ENCODE measurements at places on chromosomes 11 and 22.

DNA sequence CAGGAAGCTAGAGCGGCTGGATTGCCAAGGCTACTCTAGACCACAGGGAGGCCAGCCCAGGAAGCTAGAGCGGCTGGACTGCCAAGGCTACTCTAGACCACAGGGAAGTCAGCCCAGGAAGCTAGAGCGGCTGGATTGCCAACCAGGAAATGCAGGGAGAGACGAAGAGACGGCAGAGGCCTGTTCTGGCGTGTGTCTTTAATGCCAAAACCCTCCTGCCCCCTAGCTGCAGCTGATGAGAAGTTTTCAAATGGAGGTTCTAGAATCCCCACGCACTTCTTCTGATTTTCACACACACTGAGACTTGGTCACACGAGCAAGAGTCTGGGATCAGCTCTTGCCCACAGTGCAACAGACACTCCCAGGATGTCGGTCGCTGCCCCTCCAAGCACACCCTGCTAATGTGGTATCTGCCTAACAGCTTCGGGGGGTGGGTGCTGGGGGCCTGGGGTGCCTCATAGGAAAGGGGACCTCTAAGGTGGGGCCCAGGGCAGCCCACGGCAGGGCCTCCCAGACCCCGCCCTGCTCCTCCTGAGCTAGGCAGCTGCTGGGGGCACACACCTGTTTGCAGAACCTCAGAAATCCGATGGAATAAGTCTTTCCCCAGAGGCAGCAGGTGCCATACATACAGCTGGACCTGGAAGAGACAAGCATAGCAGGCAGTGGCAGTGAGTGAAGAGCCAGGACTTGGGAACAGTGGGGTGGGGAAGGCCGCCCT, 28.5 kb downstream of the MAFF start:
- peak; percentile 54 for DNase-seq

DNA sequence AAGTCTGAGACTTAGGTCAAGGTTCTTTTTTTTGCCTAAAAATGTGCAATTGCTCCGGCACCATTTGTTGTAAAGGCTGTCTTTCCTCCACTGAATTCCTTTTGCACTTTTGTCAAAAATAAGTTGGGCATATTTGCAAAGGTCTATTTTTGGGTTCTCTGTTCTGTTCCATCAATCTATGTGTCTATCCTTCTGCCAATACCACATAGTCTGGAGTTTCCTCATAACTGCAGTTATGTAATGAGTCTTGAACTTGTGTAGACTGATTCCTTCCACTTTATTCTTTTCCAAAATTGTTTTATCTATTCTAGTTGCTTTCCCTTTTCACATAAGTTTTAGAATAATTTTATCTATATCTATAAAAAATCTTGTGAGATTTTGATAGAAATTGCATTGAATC, 6.7 kb downstream of the KCNJ5 start:
- no peak for DNase-seq

DNA sequence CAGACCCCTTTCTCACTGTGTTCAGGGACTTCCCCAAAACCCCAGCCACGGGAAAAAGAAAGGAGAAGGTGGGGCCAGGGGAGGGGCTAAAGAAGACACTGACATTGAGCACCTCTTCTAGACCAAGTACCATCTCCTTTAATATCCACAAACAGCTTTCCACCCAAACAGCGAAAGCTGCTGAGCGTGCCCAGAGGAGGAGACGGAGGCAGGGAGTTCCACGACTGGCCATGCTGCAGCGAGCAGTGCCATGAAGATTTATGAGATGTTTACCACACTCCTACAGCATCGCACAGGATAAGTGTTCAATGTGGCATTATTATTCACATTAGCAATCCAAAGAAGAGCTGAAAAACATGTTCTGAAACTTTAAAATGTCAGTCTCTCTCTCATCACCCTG, 127.4 kb downstream of the LARGE1 start:
- DNase-seq: no peak

- DNase-seq: no peak
Observed at GRCh38 chr22:29937940-29938693, 55.1 kb downstream of the MTMR3 start.

DNA sequence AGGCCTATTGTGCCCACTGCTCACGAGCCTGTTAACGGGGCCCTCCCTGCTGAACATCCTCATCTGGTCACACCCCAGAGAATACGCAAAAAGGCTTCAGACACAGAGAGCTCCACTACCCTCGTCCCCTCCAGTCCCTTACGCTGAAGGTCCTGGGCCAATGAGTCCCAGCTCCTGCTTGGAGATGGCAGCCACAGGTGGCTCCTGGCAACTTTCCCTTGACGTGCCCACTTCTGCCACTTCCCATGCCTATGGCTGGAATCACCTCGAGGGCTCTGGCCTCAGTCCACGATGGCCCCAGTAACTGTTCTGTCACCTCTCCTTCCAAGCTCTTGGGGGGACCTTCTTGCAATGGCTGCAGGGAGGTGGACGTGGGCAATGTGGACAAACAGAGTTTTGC, 12.7 kb downstream of the PHF21B start:
- DNase-seq: no peak

GRCh38 chr11:66556086-66556485, 9.4 kb downstream of the ACTN3 start:
- DNase-seq: no peak

GRCh38 chr22:50269970-50270665, at the start of gene MAPK11:
Gene MAPK11, minus strand, starts transcription at chr22:50270380. Its CDS starts 88 bp downstream, at chr22:50270292.
- peak; percentile 68 for DNase-seq

DNA sequence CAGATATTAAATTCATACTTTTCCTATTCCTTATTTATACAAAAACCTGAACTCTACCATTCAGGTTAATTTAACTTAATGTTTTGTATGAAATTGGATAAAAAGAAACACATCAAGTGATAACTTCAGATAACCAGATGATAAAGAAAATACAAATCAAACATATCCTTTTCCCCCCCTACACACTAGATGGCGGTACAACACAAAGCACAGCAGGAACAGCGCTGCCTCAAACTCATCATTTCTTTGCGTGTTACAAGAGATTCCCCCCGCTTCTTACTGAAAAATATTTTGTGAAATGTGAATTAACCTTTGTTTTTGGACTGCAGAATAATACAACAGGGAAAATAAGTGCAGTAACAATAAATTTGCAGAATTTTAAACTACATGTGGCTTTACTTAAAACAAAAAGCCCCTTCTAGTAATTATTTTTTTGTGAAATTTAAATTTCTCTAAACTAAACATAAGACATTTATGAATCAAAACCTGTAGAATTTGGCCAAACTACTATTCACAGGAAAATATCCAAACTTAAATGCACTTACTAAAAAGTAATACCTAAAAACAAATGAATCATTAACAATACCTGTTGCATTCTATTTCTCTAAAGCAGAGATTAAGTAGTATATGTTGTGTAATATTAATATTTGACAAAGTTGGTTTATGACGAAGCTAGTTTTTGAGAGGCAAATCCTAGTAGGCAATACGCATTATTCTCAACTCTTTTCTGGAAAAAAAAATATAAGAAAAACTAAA, 74.4 kb downstream of the ARHGAP32 start:
- peak; percentile 66 for DNase-seq

- no peak for DNase-seq
Observed at GRCh38 chr11:29641201-29641600, 375.6 kb downstream of the KCNA4 start.

GRCh38 chr11:62513626-62514025, 33.0 kb downstream of the AHNAK start:
- DNase-seq: no peak

- no peak for DNase-seq
Observed at GRCh38 chr11:95495706-95496105, 264.7 kb upstream of the SESN3 start.

- DNase-seq: peak; percentile 72
Observed at GRCh38 chr11:83035070-83035854, 36.4 kb downstream of the RAB30 start.
